ENCODE measurements at places on chromosomes 5 and 9.

DNA sequence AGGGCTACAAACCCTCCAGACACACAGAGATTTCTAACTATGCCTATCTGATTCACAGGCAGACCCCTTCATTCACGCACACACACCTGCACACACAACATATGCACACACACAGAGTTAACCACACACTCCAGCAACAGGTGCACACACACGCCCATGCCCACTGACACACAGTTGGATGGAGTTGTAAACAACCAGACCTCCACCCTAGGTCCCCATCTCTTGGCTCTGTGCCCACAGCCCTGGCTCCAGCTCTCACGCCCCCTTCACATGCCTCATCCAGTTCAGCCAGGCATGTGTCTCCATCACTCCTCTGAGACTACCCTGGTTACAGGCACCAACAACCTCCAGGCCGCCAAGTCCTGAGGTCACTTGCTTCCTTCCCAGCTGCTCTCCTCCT lies 61.1 kb downstream of the PSD2 start:
- H3K27ac ChIP-seq = no peak overlapping the region
- DNase-seq = no peak
- H3K27me3 ChIP-seq = no peaks in the 10 kb centered on the region
- H3K4me3 ChIP-seq = no peak overlapping the region
- H3K4me1 ChIP-seq = peaks cover 6% of the 10 kb centered on the region

DNA sequence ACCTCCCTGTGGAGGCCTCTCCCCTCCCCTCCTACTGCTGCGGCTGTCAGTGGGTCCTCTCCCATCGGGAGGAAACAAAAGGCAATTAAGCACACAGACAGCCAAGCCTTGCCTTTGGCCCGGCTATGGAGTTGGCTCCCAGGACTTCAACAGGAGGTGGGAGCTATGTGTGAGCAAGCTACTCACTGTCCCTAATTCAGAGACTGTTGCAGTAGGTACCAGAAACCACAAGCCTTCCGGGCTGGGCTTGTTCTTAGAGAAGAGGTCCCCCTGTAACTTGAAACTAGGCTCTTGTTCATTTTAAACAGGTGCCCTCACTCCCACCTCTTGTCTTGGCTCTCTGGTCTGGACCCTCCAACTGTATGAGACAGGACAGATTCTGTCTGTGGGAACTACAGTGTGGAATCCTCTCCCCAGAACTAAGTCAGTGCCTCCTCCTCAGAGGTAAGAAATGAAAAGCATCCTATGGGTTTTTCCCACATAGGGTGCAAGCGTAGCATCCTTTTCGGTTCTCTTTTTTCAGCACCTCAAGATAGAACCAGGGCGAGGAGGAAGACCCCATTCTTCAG lies 561.1 kb downstream of the EBF1 start:
- H3K4me1 ChIP-seq = no peaks in the 10 kb centered on the region
- DNase-seq = no peak
- no peaks in the 10 kb centered on the region for H3K27me3 ChIP-seq
- H3K36me3 ChIP-seq = no peaks in the 10 kb centered on the region
- no peak overlapping the region for H3K4me3 ChIP-seq

DNA sequence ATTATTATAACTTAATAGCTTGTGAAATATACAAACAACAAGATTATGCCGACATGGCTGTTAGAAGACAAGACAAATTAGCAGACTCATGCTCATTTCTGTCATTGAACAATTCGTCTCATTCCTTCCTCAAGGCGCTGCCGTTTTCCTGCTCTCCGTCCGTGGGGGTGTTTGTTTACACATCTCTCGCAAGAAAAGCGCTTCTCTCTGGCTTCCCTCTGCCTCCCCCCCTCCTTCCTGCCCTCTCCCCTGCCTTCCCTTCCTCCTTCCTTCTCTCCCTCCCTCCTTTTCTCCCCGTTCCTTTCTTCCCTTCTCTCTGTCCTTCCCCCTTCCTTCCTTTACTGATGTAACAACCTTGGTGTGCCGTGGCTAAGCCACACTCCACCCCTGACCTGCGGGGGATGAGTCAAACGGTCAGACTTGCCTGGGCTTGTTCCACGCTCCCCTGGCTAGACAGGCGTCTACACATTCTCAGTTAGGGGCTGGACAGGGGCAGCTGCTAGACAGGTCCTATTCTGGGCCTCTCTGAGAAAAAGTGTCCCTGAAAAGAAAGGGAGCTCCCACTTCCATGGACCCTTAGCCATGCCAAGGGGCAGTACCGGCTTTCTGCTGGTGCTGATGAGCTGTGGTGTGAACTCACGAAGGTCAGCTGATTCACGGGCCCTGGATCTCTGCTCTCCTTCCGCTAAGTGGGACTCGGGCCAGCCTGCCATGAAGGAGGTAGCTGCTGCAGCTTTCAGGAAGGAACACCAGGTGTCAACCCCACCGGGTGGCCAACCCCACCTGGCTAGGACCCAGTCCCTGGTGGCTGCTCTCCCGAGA lies 32.0 kb upstream of the SPTLC1 start:
- DNase-seq = peak; percentile 65
- no peak overlapping the region for H3K4me3 ChIP-seq
- no peaks in the 10 kb centered on the region for H3K36me3 ChIP-seq
- H3K27ac ChIP-seq = peak overlapping the region; percentile 75

- DNase-seq = no peak
- no peak overlapping the region for H3K4me3 ChIP-seq
- H3K4me1 ChIP-seq = no peaks in the 10 kb centered on the region
- H3K36me3 ChIP-seq = no peaks in the 10 kb centered on the region
- H3K27ac ChIP-seq = no peak overlapping the region
These were observed 354.8 kb downstream of the TAF11L14 start for GRCh38 chr5:17989036-17989435.

GRCh38 chr9:128497824-128498610 lies 6.5 kb upstream of the GLE1 start:
- H3K4me1 ChIP-seq = no peaks in the 10 kb centered on the region
- H3K36me3 ChIP-seq = no peaks in the 10 kb centered on the region
- H3K4me3 ChIP-seq = no peak overlapping the region
- DNase-seq = no peak

DNA sequence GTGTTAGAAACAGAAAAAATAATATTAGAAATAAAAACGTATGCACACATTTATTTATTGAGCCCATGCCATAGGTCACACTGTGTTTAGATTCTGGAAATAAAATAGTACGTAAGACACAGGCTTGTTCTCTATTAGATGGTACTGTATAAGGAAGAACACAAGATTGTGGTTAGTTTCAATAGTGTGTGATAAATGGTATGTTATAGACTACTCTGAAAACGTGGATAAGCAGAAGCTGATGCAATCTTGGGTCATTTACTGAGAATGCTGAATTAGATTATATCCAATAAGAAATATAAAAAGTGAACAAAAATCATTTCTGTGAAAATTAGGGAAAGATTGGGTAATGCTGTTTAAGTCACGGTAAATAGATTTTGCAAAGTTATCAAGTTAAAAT lies 1456.4 kb upstream of the ACO1 start:
- no peak for DNase-seq
- no peaks in the 10 kb centered on the region for H3K4me1 ChIP-seq
- H3K36me3 ChIP-seq = no peaks in the 10 kb centered on the region
- H3K27me3 ChIP-seq = no peaks in the 10 kb centered on the region
- no peak overlapping the region for H3K4me3 ChIP-seq

DNA sequence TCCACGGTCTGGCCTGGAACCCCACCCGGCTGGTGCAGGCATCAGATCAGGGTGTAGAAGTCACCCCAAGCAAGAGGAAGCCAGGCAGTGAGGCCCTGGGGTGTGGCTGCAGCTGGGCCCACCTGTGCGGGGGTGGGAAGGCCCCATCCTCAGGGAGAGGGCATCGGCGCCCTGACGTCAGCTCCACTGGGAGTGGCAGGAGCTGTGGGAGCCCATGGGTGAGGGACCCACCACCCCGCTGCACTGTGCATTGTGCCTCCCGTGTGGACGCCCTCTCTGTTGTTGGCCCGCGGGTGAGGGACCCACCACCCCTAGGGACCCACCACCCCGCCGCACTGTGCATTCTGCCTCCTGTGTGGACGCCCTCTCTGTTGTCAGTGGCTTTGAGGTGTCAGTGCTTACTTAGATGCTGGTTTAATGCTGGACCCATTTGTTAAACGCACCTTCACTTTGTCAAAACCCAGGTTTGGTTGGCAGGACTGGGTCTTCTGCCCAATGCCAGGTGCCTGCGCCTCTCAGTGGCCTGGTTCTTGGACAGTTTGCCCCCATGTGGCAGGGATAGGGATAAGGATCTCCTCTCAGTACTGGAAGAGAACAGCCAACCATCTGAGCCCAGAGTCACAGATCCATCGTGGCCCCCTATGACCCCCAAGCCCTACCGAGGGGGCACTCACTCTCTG lies 6.9 kb upstream of the EXOC3 start:
- no peak overlapping the region for H3K4me3 ChIP-seq
- no peak overlapping the region for H3K27ac ChIP-seq
- no peaks in the 10 kb centered on the region for H3K36me3 ChIP-seq
- no peaks in the 10 kb centered on the region for H3K27me3 ChIP-seq
- H3K4me1 ChIP-seq = peaks cover 3% of the 10 kb centered on the region

DNA sequence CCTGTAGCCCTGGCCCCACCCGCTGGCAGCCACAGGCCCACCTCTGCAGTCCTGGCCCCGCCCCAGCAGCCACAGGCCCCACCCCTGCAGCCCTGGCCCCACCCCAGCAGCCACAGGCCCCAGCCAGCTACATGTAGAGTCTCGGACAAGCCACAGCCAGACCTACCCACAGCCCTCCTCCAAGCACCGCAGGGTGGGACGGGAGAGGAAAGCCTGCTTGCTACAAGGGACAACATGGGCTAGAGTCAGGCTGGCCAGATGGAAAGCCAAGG lies 49.5 kb upstream of the SARDH start:
- H3K27me3 ChIP-seq = no peaks in the 10 kb centered on the region
- H3K4me1 ChIP-seq = no peaks in the 10 kb centered on the region
- H3K36me3 ChIP-seq = no peaks in the 10 kb centered on the region
- no peak overlapping the region for H3K4me3 ChIP-seq

GRCh38 chr9:5435912-5436311 lies 1.8 kb downstream of the PLGRKT start:
- no peaks in the 10 kb centered on the region for H3K27me3 ChIP-seq
- DNase-seq = no peak
- H3K36me3 ChIP-seq = no peaks in the 10 kb centered on the region
- H3K27ac ChIP-seq = no peak overlapping the region
- H3K4me3 ChIP-seq = no peak overlapping the region

DNA sequence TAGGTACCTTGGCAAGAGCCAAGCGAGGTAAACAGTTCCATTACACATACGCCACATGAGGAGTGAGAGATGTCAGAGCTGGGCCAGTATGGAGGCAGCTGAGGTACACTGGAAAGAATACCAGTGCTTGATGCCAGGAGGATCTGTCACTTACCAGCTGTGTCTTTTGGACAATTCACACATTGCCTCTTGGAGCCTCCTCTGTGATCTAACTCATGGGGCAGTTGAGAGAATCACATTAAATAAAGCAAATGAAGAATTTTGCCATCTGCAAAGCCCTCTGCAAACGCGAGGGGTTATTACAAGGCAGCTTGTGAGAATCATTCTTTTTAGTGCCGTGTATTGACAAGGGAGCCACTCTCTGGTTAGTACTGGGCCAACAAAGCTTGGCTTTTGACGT lies 429.7 kb upstream of the KLF4 start:
- no peak overlapping the region for H3K4me3 ChIP-seq
- no peaks in the 10 kb centered on the region for H3K4me1 ChIP-seq
- H3K36me3 ChIP-seq = no peaks in the 10 kb centered on the region
- no peak overlapping the region for H3K27ac ChIP-seq
- DNase-seq = no peak

DNA sequence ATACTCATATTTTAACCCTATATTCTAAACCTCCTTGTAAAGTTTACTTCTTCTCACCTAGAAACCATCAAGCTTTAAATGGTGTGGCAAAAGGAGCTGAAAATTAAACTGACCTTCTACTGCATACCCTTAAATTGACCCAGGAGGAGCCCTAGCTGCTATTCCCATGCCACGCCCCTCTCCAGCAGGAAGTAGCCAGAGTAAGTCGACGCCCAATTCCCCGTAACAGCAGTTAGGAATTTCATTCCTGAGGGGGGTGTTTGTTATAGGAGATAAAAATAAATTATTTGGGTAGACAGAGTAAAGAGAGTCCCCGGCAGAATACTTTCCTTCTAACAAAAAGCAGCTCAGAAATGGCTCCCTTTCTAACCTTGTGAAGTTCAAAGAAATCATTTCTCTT lies 111.8 kb upstream of the FAM174A start:
- no peak overlapping the region for H3K4me3 ChIP-seq
- no peak overlapping the region for H3K27ac ChIP-seq
- no peaks in the 10 kb centered on the region for H3K27me3 ChIP-seq

DNA sequence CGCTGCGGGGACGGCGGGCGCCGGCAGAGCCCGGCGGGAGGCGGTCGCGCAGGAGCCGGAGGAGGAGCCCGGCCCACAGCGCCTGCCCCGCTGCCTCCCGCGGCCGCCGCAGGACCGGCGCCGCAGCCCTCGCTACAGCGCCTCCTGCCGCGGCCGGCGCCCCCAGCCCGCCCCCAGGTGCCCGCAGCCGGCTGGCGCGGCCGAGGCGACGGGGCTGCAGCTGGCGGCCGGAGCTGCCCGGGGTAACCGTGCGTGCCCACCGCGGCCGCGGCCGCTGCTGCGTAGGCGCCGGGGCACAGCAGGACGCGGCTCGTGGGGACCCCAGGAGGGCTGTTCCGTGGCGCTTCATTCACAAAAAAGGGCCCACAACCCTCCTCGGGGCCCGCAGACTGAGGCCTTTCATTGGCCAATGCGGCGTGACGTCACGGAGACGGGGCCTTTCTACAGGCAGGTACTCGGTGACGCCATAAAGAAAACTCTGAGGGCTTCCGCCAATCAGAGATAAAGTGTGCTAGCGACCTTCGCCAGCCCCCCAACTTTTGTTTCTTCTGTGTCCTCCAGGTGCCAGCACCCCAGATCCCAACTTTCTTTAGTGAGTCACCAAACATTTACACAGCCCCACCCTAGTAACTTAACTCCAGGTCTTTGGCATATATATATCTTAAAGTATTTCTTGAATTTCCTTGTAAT lies at the start of gene CDC14B:
Gene CDC14B, minus strand, starts transcription at position 353 of the 690 bp plus-strand sequence. CDS start 465 bp downstream, outside the sequence.
- H3K4me1 ChIP-seq = no peaks in the 10 kb centered on the region
- H3K4me3 ChIP-seq = peak within 1 kb of the TSS; percentile 83
- peak; percentile 99 for DNase-seq
- H3K27me3 ChIP-seq = no peaks in the 10 kb centered on the region
- H3K27ac ChIP-seq = peak within 1 kb of the TSS; percentile 84

GRCh38 chr5:34699155-34700077 lies 43.3 kb downstream of the RAI14 start:
- H3K27me3 ChIP-seq = no peaks in the 10 kb centered on the region
- no peak overlapping the region for H3K27ac ChIP-seq
- no peaks in the 10 kb centered on the region for H3K4me1 ChIP-seq
- no peak overlapping the region for H3K4me3 ChIP-seq
- H3K36me3 ChIP-seq = no peaks in the 10 kb centered on the region
- DNase-seq = no peak

DNA sequence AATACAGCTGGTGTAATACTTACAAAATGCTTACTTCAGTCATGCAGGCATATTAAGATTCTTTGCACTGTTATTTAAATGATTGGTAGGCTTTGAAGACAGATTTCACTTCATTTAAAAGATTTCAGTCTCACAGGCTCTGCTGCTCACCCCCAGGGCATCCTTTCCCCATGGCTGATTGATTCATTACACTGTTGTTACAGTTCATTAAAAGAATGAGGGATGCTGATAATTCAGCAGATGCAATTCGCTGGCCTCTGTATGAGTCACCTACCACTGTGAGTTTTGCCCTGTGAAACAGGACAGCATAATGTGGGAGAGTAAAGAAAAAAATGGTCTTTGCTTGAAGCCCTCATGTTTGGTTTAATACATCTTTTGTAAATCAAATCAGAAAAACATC lies 246.9 kb downstream of the CYLC2 start:
- H3K27ac ChIP-seq = no peak overlapping the region
- no peak overlapping the region for H3K4me3 ChIP-seq
